ENCODE measurements at places on chromosomes 3 and 15.

DNA sequence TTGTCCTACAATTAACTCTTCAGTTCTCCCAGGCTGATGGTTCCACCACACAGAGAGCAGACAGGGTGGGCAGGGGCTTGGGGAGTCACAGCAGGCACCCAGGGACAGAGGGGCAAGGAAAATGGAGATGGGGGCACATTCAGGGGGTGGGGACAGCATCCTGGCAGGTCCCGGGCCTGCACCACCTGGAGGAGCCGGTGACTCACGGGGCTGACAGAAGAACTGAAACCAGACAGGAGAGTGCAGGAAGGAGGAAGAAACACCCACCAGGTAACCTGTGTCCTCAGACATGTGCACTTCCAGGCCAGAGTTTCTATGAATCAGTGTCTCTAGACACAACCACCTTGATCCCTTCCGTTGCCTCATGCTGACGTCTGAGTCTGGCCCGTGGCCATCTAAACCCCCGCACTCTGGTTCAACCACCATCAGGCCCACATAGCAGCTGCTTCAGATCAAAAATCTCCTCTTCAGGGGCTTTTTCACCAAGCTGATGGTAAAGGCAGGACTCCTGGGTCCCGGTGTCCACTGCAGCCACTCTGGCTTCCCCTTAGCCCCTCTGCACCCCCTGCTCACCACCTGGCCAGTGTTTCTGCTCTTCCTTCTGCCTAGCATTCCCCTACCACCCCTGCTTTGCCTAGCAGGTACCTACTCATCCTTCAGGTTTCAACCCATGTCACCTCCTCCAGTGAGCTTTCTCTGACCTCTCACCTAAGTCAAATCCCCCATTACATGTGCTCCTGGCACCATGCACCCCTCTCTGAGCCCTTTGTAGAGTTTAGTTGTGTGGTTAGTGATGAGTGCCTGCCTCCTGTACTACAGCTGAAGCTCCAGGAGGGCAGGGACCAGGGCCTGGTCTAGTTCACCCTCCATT, 16.5 kb upstream of the CYP11A1 start:
- no peak for DNase-seq

GRCh38 chr3:114464548-114464947, 170.7 kb downstream of the TIGIT start:
- DNase-seq, result no peak

- peak; percentile 47 for DNase-seq
These were observed 365.5 kb downstream of the SHQ1 start for GRCh38 chr3:72482589-72483321.

- no peak for DNase-seq
These were observed 44.9 kb upstream of the CHRNB4 start for GRCh38 chr15:78685925-78686324.

GRCh38 chr3:178752843-178753242, 216.6 kb downstream of the KCNMB2 start:
- no peak for DNase-seq

DNA sequence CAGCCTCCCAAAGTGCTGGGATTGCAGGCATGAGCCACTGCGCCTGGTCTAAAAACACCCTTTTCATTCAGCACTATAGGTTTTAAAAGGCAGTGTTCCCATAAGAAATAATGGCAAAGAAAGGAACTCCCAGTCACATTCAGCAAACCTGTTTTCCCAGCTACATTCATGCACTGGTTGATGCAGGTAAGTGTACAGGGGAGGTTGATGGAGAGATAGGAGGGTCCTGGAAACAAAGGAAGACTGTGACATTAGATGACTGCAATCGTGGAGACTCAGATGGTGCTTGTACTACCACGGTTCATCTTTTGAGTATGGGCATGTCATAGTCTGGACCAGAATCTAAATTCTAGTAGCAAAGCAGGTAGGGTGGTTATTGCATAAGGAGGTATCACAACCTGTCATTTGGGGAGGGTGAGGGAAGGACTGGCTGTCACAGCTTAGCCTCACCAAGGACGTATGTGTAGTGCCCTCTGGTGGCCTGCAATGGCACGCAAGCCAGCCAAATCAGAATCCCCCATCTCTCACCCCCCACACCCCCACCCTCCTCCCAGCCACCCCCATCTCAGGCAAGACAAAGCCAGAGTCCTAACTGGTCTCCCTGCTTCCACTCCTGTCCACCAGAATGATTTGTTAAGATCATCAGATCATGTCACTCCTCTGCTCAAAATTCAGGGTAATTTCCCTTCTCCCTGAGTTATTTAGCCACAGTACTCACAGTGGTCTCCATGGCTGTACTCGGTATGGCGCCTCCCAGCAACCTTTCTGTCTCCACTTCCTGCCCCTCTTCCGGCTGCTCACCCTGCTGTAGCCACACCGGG, 28.8 kb upstream of the UBL7 start:
- no peak for DNase-seq

DNA sequence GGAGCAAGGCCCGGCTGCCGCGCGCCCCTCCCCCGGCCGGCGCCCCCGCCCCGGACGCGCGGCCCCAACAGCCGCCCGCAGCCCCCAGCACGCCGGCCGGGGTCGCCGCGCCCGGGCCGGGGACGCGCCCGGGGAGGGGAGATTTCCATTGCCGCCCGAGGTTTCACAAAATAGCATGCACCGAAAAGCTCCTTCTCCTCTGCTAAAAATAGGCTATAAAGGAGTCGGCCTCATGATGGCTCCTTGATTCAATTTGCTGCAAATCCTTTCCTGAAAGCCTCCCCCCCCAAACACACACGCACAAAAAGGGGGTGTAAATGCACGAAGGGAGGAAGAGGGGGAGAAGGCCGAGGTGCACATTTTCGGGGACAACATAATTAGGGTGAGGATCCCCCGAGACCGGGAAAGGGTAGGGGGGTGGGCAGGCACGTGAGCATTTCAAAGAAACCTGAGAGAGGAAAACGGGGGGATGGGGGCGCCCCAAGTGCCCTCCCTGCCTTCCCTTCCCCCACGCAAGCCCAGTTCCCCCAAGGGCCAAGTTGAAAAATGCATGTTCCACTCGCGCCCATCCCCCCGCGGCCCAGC, 734 bp downstream of the TBL1XR1 start:
- DNase-seq, result no peak

GRCh38 chr3:133833880-133834620, 28.4 kb downstream of the SRPRB start:
- DNase-seq, result no peak

DNA sequence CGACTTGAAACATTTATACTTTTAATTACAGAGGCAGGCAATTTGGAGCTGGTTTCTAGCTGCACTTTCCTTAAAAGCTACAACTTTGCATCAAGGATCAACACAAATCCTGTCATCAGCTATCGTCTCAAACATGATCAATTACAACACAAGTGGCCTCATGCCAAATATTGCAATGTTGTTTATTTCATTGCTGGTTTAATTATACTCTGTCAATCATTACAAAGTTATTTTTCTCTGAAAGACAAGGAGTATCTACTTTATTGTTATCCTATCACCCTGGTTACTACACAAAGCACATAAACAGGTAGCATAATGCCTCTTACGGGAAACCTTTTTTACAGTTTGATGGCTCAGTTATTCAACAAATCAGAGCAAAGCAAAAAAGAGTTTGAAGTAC, 58.0 kb upstream of the FOXB1 start:
- no peak for DNase-seq

DNA sequence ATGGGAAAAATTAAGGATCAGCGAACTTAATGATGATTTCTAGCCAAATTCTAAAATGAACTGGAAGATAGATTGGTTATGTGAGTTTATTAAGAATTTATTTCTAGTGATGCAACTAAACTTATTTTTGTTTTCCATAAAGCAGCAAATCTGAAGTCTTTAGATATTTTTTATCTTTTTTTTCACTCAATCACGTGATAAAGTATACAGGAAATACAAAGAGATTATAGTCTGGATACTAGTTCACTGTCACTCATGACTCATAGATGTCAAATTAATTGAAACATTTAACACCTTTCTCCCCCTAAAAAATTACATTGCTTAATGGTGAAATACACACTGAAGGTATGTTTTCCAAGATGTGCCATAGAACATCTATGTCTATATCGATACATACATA, 416.9 kb downstream of the TUSC7 start:
- DNase-seq, result no peak

DNA sequence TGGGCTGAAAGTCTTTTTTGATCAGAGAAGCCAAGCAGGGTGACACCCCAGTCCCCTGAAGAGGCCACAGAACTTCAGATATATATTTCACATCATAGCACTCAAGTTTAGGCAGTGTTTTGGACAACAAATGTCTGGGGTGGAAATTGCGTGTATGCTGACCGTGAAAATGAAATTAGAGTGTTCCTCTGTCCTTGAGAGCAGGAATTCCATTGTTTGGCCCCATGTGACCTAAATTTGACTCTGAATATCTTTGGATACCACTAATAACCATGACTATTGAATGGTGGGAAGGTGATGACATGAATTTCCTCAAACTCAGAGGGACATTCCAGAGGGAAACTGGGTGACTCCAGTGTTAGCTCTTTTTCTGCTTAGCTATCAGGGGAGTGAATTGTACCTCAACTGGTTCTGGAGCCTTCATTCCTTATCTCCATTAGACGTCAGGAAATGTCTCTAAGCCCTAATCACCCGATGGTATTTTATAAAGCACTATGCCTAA, 263.5 kb upstream of the RASGRP1 start:
- DNase-seq, result no peak

GRCh38 chr3:116614795-116615362, 94.7 kb upstream of the TUSC7 start:
- no peak for DNase-seq

DNA sequence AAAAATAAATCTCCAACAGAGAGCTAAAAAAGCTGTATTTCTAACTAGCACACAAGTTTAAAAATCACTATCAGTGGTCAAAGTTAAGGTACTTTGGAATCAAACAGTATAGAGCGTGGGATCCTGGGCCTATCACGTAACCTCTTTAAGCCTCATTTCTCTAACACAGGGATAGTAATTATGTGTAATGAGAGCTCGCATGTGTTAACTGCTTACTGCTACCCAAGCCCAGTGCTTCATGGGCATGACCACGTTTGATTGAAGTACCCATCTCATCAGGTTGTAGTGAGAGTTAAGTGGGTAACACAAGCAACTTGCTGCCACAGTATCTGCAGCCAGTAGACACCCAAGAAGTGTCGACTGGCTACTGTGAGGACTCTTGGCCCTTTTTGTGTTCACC, 28.2 kb upstream of the NOX5 start:
- no peak for DNase-seq

GRCh38 chr15:66959875-66960274, 105.5 kb upstream of the SMAD3 start:
- no peak for DNase-seq

DNA sequence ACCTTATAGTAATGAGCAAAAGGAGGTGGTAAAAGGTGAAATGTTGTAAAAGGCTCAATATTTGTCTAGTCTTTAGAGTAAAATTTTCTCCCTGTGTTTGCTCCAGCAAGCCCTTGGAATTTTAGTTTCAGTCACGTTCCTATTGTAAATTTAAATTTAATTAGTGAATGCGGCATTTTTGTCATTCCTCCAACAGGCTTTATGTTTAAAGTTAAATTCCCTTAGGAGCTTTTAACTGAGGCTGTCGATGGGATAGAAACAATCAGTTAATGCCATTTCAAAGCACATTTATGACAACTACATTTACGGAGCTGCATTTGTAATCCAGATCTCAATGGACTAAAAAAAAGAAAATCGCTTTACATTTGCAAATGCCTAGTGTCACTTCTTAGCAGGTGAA, 868 bp upstream of the GADL1 start:
- DNase-seq, result no peak

DNA sequence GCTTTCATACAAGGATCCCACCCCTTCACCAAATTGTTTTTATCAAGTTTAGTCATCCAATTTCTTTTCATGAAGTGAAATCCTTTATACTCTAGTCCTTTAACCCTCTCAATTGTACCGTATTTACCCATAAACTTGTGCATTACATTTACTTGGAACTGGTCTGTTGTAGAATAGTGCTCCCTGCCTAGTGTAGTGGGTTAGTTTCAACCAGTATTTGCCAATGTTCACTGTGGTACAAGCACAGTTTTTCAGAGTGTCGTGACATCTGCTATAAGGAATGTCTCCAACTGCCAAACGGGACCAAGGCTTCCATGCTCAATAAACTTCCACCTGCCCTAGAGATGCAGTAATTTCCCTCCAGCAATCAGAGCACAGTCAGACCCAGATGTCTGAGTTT, 211.9 kb downstream of the KCNAB1 start:
- DNase-seq, result peak; percentile 23

DNA sequence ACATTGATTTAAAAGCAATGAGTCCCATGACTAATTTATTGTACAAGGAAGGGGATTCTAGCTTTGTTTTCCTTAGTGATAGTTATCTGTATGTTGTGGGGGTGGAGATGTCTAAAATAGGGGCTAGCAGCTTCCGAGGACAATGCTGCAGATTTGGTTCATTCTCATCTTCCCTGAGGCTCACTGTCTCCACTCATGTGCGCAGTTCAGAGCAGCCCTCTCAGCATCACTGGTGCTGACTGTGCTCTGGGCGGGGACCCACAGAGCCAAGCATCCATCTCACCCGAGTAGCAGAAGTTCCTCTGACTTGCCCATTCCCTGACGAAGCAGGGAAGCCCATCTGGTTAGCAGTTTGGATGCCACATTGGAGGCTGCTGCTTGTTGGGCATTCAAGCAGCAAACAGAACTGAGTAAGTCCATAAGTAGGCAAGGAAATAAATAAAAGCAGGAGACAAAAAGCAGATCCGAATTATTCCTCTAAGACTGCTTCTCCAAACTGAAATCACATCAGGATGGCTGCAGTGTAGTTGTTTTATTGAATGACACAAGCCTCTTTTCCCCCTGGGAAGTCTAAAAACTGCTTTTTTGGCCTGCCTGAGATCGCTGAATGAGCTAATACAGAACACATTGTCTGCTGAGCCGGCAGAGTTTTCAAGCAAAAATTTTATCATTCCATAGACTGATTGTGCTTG, 27.5 kb downstream of the RARB start:
- no peak for DNase-seq

- no peak for DNase-seq
These were observed 127.3 kb downstream of the NR2F2 start for GRCh38 chr15:96457841-96458240.

GRCh38 chr3:145518639-145519038, 642.3 kb downstream of the PLOD2 start:
- no peak for DNase-seq

DNA sequence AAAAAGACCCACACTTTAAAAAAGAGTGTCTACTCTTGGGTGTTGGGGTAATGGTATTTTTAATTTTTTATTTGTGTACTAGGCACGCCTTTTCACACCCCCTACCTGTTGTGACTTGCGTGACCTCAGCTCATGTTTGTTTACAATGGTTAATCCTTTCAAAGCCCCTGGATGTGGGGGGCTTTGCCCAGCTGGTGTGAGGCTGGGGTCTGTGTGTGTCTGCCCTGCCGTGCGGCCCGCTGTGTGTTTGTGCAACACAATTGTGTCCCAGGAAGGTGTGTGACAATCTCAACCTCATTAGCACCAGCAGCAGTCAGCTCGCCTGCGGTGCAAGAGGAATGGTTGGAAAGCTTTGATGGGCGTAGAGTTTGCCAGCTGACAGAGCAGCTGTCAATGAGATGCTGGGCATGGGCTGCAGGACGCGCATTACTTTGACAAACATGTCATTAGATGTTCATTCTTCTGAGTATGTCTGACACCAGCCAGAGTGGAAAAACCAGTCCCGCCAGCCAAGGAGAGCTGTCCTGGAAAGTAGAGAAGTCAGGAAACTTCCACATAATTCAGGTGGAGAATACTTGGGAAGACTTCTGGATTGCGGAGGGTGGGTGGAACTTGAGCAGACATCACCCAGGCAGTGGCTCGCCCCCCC, 9.6 kb downstream of the LRRK1 start:
- DNase-seq, result no peak

Measured in kidney epithelial cell (primary cell).